ENCODE measurements at places on chromosomes 7 and 10.

GRCh38 chr10:117516681-117517080 is 25.9 kb upstream of the EMX2 start:
- no peak for DNase-seq

GRCh38 chr7:50119815-50120637 is 27.0 kb upstream of the ZPBP start:
- DNase-seq, result no peak

GRCh38 chr10:14822879-14823755 is 14.7 kb downstream of the CDNF start:
- DNase-seq, result no peak

- no peak for DNase-seq
Measured at GRCh38 chr10:15543994-15544393, 172.9 kb upstream of the FAM171A1 start.

- DNase-seq, result no peak
Measured at GRCh38 chr10:78516236-78516635, 482.6 kb downstream of the RPS24 start.

- DNase-seq, result no peak
Measured at GRCh38 chr10:69317626-69318105, 39.4 kb downstream of the HK1 start.

- no peak for DNase-seq
Measured at GRCh38 chr7:38870147-38870546, 38.8 kb downstream of the VPS41 start.

- DNase-seq, result no peak
Measured at GRCh38 chr10:29841724-29842649, 207.2 kb upstream of the SVIL start.

DNA sequence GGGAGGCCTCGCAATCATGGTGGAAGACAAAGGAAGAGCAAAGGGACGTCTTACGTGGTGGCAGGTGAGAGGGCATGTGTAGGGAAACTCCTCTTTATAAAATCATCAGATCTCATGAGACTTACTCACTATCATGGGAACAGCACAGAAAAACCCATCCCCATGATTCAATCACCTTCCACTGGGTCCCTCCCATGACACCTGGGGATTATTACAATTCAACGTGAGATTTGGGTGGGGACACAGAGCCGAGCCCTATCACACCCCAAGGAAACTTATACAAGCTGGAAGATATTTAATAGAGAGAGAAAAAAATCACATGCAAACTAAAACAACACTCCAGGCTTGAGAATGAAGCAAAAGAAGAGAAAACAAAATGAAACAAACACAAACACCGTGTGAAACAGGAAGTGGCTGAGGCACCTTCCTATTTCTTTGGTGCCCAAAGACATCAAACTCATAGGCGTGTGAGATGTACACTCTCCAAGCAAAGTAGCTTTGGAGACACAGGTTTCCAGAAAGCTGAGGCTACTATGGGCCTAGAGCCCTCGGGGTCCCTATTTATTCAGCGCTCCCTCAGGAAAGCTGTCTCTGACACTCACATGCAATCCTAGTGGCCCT is 97.2 kb downstream of the PRKCQ start:
- no peak for DNase-seq

DNA sequence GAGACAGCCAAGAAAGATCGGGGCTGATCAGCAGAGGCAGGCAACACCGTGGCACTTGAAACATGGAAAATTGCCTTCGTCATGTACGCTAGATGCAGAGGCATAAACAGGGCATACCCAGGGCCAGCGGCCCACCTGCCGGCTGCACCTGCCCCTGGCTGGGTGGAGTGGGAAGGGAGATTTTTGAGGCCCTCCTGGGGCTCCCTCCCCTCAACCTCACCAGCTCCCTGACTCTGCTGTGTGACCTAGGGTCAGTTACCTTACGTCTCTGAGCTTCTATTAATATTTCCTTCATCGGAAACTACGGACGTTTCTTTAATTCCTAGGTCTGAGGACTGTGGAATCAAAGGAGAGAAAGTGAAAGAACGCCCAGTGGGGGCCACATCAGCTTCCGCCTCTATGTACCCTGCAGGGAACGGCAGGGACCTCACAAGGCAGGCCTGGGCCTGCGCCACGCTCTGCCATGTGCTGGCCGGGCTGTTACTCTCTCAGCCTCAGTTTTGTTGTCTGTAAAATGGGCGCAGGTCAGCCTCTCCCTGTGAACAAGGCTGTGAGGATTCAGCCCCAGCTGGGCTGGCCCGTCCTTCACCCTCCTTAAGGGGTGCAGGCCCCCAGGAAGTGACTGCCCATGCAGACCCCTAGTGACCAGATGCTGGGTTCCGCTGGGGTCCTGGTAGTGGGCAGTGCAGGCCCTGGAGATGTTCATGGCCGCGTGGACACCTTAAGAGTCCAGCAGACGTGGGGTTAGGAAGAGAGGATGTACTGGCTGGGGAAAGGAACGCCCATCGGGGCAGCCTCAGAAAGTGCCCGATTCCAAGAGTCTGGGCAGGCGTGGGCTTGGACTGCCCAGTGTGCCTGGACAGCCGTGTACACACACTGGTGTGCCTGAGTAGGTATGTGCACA is 22.7 kb downstream of the ELFN1 start:
- DNase-seq, result no peak

DNA sequence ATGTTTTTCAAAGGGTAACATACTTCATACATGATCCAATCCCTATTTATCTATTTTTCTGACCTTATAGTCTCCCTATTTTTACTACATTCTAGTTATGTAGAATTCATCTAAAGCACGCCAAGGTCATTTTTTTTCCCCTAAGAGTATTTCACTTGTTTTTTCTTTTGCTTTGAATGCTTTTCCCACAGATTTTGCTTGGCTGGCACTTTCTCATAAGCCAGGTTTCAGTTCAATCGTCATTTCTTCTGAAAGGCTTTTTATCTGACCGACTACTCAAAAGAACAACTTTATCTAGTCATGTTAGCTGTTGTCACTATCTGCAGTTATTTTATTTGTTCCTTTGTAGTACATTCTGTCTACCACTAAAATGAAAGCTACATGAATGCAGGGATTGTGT is 1274.6 kb downstream of the REEP3 start:
- no peak for DNase-seq

- DNase-seq, result no peak
Measured at GRCh38 chr10:25049966-25050365, 33.6 kb downstream of the THNSL1 start.

DNA sequence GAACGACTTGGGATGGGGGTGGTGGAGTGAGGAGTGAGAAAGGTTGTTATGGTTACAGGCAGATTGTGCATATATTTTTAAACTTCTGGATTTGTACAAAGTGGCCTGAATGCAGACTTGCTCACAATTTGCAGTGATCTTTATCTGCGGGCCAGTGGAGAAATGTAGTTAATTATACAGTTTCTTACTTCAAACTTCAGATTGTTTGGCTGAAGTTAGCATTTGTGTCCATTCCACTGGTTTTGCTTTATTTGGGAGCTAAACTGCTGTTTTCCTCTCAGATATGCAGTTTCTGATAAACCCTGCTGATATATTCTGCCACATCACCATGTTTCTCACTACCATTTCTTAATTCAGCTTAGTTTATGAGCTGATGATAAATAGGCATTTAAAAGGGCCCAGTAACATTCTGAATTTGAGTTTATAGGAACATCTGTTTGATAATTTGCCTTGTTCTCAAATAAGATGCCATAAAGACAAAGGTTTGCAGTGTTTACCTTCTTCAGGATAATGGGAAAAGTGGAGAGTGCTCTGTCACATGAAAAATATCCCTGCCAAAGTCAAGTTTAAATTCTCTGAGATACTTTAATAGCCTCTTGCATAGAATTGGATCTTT is 170.1 kb downstream of the ST7 start:
- DNase-seq, result no peak

DNA sequence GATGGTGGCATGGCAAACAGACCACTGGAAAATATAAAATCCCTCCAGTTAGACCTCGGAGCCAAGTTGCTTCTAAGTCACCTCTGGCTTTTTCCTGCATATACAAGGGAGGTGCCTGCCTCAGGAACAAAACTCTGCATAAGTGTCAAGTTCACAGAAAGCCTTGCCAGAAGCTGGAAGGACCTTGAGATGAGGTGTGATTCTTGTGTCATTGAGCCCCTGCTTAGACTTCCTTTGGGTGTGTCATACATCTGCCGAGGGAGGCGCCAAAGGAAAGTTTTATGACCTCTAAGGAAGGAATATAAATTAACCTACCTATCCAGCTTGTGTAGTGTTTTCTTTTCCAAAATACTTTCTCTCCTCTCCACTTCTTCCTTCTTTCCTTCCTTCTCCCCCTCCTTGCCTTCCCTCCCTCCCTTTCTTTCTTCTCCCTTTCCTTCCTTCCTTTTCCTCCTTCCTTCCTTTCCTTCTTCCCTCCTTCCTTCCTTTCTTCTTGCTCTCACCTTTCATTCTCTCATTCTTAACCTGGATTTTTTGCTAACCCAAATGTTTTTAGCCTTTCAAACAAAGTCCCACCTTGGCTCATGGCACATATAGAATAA is 75.2 kb downstream of the TRIL start:
- DNase-seq, result no peak

GRCh38 chr7:120775755-120776154 is 82.2 kb downstream of the TSPAN12 start:
- DNase-seq, result no peak

DNA sequence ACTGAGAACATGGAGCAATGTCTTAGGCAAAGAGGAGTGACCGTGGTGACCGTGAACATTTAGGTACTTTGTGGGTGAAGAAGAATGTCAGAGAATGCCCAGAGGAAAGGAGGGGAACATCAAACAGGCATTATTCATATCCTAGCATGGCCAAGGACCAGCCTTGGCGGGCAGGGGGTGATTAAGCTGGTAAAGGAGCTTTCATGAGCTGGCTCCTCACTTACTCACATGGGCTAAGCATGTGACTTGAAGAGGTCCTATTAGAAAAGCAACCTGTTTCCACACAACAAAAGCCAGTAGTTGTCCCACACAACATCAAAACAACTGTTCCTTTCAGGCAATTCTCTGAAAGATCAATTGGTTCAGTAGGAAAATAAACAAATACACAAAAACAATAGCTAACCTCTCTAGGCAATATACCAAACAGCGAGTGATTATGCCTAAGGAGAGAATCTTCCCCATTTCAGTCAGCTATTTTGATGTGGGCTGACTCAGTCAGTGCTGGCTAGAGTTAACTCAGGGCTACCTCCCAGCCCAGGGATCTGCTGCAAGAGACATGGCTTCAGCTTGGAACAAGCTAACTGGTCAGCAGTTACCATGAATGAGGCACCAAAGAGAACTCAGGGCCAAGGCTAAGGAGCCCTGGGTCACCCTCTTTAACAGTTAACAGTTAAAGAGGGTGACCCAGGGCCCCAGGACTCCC is 283.5 kb downstream of the ARHGAP12 start:
- no peak for DNase-seq

GRCh38 chr10:48199580-48200377 is 74.7 kb downstream of the FRMPD2 start:
- DNase-seq, result no peak

DNA sequence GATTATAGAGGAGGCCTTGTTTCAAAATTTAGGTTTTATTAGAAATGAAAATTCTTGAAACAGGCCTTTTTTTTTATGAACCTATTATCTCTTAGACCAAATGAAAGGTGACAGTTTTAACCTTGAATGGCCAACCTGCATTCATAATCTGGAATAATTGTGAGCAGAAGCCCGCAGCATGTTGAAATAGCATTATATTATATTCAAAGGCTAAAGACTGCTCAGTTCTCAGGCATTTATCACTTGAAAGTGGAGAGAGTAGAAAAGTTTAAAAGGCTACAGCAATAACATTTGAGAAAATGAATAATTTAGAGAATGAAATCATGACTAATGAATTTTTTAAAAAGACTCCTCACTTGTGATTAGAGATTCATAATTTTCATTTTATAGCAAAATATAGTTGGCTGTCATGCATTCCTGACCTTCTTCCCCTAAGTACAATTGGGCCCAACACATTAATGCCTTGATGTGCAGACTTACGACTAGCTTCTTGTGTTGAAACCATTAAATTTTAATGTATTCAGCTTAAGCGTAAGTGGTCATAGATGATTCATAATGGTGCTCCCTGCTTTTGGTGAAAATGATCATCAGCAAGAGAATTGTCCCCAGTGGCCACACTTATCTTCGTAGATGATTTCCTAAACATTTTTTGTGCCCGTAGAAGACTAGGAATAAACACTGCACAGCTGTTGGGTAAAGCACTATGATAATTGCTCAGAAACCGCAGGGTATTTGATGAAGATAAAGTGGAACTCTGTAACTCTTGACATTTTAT is 346.6 kb upstream of the BMPER start:
- no peak for DNase-seq

GRCh38 chr7:42606193-42606905 is 305.5 kb downstream of the C7orf25 start:
- DNase-seq, result no peak

DNA sequence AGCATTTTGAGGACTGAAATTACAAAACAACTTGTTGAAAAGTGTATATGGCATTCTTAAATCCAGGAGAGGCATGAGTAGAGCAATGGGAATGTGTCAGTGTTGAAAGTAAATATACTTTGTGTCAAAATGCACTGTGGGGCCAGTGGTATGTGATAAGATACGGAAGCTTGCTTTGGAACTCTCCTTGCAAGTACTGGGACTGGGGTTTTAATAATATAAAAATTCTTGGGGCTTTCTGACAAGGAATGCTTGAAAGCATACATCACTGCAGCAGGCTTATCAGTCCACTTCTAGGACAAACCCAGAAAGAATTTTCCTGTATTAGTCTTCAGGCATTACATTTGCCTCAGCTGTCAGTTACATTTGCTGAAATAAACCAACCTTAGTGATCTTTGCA is 472.8 kb upstream of the FZD8 start:
- DNase-seq, result no peak

- no peak for DNase-seq
Measured at GRCh38 chr7:55155351-55156117, 136.7 kb downstream of the EGFR start.

- DNase-seq, result no peak
Measured at GRCh38 chr10:86938260-86938659, 19.2 kb downstream of the MMRN2 start.

- DNase-seq, result no peak
Measured at GRCh38 chr7:18788026-18788425, 292.5 kb downstream of the HDAC9 start.

GRCh38 chr7:91066627-91067026 is 197.6 kb upstream of the FZD1 start:
- no peak for DNase-seq

DNA sequence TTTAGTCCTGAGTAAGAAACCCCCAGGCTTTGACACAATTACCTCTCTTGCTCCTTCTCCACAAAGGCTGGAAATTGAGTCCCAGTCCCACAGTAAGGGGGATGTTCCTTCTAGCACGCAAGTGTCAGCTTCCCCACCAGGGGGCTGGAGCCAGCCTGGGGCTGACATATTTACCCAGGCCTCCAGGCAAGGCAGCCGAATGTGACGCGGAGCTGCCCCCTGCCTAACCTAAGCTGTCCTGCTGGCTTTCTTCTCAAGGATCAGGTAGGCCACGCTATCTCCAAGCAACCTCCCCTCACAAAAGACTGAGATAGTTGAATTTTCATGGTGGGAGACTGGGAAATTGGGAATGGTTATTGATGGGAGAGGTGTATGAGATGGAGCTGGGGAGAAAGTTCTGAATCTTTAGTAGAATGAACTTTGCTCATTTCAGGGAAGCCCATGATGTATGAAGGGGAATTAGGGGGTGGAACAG is 19.2 kb upstream of the BMPER start:
- DNase-seq, result no peak
